GM12864 (cell line): ENCODE measurements at places on chromosomes 1 and 21.

- DNase-seq, result no peak
These were observed 26.4 kb upstream of the SYCP1 start for GRCh38 chr1:114828251-114828650.

- no peak for DNase-seq
These were observed 99.0 kb upstream of the HNRNPU start for GRCh38 chr1:244963231-244963826.

GRCh38 chr1:82704966-82705365 lies 904.2 kb downstream of the ADGRL2 start:
- DNase-seq, result no peak

DNA sequence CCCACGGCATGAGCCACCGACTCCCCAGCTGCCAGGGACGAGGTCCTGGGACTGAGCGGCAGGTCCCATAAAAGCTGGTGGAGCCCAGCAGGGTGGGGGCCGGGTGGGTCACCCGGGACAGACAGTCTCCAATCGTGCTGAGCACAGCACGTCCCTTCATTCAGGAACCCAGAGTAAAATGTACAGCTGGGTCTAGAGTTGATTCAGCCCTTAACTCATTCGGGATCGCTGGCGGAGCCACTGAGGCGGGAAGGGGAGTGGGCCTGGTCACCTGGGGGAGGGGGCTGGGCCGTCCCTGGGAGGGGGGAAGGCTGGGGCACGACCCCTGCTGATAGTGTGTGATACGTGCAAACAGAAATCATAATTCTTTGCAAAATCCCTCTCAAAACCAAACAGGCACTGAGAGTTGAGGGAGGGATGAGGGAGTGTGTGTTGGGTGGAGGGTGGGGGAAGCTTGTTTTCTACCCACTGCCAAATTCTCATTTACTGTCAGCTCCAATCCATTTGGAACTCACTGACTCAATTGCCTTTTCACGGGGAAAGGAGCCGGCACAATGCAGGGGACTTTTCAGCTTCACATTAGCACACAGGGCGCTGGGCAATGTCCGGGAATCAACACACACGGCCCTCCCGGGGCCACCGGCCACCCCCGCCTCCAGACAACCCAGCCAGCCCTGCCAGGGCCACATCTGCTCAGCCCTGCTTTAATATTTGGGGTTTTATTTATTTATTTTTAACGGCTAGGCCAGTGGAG lies 13.8 kb downstream of the CASZ1 start:
- no peak for DNase-seq

- no peak for DNase-seq
These were observed 192.8 kb downstream of the RWDD3 start for GRCh38 chr1:95426772-95427171.

DNA sequence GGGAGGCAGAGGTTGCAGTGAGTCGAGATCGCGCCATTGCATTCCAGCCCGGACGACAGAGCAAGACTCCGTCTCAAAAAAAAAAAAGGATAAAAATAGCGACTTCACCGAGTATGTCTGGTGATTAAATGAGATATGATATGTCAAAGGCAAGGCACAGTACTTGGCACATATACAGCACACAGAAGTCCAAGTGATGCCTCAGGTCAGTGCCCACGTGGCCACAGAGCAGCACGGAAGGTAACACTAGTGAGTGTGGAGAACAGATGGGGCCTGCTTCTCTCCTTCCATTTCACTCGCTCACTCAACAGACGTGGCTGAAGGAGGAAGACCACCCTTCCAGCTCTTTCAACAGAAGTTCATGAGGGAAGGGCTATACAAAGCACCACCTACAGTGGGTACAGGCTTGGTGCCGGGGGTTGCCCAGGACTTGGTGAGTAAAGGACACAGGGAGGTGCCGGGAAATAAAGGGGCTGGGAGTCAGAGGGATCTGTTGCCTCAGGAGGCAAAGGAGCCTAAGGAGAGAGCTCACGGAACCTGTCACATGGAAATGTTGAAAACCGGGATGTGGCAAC lies 8.9 kb downstream of the CSRP1 start:
- no peak for DNase-seq

DNA sequence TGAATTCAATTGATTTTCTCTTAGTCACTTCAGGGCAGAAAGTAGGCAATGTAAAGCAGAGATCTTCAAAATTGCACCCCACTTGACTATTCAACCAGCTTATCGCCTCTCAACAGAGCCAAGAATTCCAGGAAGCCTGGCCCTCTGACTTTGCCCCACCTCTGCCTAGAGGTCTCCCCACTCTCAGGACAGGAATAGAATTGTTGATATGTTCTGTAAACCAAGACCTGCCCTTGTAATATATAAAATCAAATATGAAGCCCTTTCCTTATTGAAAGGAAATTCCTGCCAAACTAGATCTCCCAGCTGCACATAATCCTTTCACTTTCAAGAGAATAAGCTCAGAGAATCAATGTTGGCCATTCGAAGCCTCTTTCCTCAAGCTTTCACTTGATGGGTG lies 116.1 kb upstream of the DPT start:
- no peak for DNase-seq

GRCh38 chr1:183227422-183228346 lies 41.6 kb downstream of the LAMC2 start:
- no peak for DNase-seq

GRCh38 chr21:26007951-26008498 lies 162.5 kb downstream of the APP start:
- DNase-seq, result no peak

DNA sequence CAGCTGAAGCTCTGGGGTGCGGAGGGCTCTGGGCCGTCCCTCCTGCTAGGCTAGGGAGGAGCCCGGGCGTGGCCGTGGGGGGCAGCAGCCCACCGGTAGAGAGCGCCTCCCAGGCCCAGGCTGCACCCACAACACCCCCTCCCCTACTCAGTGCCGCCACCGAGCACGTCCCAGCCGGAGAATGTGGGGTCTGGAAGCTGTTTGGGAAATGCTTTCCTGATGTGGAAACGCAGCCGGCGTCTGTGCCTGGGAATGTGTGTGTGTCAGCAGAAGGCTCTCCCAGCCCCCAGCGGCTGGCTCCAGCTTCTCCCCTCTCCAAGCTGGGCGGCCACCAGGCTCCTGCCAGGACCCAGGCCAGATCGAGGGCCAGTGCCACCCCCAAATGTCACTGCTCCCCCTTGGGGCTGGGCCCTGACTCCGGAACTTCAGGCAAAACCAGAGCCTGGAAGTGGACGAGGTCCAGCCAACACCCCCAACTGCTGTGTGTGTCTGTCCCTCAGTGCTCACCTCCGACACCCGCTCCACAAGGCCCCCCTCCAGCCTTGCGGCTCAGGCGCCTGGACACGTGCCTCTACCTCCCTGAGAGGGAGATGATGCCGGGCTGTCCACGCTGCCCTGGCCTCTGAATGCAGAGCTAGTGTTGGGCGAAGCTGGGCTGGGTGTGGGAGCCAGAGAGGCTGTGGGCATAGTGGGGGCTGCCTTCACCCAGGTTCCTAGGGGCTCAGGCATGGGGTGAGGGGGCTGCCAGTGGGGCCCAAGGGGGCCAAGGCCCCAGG lies 74.7 kb downstream of the MEGF6 start:
- no peak for DNase-seq

DNA sequence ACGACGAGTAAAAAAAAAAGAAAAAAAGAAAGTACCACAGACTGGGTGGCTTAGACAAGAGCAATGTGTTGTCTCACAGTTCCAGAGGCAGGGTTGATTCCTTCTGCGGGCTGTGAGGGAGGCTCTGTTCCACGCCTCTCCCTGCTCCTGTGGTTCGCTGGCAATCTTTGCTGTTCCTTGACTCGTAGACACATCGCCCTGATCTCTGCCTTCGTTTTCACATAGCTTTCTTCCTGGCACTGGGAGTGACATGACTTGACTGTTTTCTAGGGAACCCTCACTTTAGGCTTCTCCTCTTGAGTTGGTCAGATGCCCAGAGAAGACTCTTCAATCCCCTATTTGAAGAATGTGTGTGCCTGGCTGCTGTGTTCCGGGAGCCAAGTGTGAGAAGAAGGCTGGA lies 133.6 kb downstream of the TM2D1 start:
- no peak for DNase-seq

- DNase-seq, result no peak
These were observed 14.4 kb downstream of the CXADR start for GRCh38 chr21:17527240-17527639.

GRCh38 chr1:16073490-16074119 lies at the start of gene FAM131C:
Gene FAM131C, minus strand, starts transcription at chr1:16073651. Its CDS starts 209 bp downstream, at chr1:16073442.
- DNase-seq, result no peak

DNA sequence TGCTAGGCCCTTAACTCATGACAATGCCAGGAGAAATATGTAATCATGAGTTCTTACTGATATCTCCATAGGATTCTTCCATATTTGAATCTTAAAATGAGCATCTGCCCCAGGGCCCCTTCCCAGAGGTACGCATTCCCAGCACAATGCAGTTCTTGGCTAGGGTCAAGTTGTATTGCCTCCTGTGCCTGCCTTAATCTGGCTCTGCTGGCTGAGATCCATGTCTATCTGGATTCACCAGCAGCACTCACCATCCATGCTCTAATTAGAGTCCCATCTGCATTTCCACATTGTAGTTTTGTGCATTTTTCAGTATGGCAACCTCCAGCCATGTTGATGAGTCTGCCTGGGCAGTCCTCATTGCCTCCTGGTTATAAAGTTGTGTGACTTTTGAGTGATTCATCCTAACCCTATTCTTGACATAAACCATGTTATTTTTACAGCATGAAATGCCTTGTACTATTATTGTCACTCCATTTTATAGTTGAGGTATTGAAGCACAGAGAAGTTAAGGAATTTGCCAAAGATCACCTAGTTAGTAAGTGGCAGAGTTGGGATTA lies 55.9 kb downstream of the CAMSAP2 start:
- DNase-seq, result no peak

DNA sequence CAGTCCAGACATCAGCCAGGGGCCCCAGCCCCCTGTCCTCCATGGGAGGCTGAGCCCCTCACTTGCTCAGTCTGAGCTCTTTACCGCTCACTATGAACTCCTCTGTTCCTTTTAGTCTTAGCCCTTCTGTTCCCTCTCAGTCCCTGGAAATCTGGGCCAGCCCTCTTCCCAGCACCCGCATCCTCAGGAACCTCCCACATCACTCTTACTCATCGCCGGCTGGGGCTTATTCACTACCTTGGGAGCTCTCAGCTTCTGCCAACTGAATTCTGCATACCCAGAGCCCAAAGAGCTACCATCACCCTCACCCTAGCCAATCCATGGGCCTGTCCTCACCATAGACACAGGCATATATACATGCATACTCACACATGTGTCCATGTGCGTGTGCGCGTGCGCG lies 11.5 kb downstream of the KNCN start:
- no peak for DNase-seq

GRCh38 chr1:25973610-25974321 lies 24.1 kb downstream of the PAFAH2 start:
- no peak for DNase-seq

GRCh38 chr1:65729259-65729658 lies 63.4 kb upstream of the PDE4B start:
- no peak for DNase-seq

- no peak for DNase-seq
These were observed 11.4 kb downstream of the PPFIA4 start for GRCh38 chr1:203037509-203038190.

DNA sequence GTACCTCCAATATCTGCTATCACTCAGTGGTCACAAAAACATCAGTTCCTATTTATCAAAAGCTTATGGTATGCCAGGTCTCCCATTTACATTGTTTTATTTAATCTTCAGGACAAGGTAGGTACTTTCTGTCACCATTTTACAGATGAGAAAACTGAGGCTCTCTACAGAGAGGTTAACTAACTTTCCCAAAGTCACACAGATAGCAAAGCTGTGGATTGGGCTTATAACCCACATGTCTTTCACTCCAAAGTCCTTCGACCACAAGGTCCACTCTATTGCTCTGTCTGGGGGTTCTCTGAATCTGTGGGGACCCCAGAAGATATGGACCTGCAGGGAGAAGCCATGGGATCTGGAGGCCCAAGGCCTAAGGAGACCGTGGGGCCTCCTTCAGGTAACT lies 26.6 kb upstream of the EPS8L3 start:
- no peak for DNase-seq

- no peak for DNase-seq
These were observed 43.2 kb downstream of the IL6R start for GRCh38 chr1:154448331-154448811.

- DNase-seq, result no peak
These were observed 307.1 kb downstream of the PAPPA2 start for GRCh38 chr1:176770066-176770465.

GRCh38 chr1:165938844-165939243 lies 111.4 kb downstream of the UCK2 start:
- no peak for DNase-seq

DNA sequence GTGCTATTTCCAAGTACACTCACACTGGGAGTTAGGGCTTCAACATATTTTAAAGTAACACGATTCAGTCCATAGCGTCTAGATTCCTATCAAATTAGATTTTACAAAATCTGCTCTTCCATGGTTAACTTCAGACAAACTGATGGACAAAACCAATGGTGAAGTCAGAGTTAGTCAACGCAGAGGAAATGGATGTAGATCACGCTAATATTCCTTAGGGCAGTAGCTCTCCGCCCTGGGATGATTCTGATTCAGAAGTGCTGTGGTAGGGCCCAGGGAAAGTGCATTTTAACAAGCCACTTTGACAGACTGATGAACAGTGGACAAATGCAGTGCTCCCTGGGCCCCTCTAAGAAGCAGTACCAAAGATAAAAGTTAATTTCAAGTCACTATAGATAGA lies 83.2 kb downstream of the HIVEP3 start:
- no peak for DNase-seq

DNA sequence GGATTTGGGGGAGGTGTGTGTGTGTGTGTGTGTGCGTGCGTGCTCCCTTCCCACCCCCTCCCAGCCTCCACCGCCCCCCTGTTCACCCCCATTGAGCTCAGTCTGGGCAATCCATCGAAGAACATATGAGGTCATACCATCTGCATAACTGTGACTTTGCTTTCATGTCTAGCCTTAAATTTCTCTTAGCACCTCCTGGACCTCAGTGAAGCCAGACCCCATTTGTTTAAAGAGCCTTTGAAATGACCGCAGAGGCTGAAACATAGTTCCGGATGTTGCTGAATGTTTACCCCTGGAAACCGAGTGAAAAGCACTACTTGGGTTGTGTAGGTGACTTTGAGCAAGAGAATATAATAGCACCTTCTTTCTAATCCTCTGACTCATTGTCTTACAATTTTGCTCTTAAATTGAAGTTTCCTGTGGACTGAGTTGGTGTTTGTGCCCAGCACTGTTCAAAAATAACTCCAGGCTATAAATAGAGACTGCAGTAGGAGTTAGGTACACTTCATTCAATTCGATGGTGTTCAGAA lies 75.4 kb downstream of the UBE4B start:
- DNase-seq, result no peak
